Left renal pelvis (tissue), 4 donors: ENCODE measurements at places on chromosomes 1 and 21.

DNA sequence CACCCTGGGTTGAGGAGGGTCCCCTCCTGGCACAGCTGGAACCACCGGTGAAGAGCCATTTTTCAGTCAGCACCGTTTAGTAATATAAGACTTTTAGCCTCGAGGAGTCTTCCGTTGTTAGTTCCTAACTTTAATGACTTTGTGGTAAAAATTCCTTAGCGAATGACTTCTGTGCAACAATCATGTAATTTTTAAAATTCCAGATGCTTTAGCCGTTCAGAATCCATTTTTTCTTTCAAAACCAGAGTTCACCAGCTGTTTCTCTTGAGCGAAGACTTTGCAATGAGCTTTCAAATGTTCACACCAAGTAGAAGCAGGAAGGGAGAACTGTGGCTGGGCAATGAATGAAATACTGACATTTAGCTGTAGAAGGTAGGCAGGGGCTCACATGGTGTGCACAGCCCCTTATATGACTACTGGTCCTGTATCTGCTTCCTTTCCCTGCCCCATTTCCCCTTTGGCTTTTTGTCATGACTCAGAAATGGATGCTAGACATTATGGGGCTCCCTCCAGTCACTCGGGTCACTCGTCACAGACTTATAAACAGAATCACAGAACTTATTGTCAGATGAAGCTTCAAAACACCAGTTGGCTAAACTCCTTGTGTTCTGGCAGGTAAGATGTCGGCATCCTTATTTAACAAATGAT, 4.1 kb downstream of the DISC1 start:
- DNase-seq: no peak

DNA sequence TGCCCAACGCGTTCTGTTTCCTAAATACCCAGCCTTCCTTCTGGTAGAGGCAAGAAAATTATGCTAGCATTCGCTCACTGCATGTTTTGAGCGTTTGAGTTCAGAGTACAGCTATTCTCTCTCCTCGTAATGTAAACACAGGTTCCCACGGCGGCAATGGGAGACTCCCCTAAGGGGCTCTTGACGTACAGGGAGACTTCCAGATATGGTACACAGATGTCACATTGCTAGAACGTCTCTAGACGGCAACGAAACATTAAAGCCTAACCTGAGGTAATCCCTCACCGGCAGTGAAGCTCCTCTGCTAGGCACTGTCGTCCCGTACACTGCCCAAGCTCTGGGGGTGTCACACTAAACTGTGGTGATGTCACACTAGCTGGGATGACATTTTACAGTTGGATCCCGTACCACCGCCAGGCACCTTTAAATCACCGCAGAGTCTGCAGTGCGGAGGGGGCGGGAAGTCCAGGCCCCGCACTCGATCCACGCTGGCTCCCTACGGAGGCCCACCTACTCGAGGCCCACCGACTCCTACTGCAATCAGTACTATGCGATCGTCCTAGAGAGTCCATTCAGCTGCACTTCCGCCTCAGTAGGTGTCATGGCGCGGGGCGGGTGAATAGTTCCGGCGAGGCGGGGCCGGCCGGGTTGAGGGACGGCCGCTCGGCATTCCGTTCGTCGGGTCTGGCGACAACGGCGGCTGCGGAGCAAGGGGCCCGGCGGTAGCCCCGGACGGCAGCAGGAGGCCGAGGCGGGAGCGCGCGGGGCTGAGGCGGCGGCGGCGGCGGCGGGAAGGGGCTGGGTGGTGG, at the start of gene HIPK1:
TSS of gene HIPK1 (plus strand) at position 384 of the 809 bp plus-strand sequence.
- peak; percentile 89 for DNase-seq

- no peak for DNase-seq
These were observed 149.1 kb downstream of the OLFM3 start for GRCh38 chr1:101847626-101848025.

DNA sequence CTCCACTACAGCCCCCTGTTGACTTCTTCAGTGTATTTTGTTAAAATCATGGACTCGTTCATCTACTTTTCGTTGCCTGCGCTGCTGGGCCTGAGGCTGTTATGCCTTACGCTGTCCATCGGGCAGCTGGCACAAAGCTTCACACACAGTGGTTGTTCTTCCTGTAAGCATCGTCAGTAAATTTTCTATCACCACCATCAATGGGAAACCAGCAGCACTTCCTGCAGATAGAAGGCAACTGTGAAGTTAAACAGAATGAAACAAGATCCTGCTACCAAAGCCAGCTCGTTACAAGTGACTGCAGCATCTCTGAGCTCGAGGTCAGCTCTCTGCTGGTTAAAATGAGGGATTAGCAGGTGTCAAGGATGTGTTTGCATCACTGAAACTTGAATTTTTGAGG, 21.9 kb upstream of the PADI6 start:
- DNase-seq: no peak

- DNase-seq: no peak
These were observed 974 bp upstream of the FNBP1L start for GRCh38 chr1:93446837-93447451.

DNA sequence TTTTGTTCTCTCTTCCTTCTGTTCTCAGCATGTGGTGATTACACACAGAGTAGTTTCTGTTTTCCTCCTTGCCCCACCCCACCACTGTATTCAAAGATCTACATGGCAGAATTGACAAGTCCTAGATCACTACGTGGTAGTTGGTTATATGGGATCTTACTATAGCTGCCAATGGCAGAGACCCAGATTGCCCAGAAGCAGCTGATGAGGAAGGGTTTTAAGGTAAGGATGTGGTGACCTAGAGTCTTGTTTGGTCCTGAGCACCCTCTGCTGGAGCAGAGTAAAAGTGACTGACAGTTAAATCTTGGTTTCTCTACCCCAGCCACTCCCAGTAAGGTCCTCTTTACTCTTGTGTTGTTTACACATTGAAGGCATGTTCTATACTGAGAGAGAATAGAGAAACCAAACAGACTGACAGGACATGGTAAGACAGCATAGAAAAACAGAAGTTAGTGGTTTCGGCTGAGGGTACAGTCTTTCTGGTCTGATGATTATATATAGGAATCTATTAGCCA, 22.8 kb upstream of the STRIP1 start:
- DNase-seq: no peak

DNA sequence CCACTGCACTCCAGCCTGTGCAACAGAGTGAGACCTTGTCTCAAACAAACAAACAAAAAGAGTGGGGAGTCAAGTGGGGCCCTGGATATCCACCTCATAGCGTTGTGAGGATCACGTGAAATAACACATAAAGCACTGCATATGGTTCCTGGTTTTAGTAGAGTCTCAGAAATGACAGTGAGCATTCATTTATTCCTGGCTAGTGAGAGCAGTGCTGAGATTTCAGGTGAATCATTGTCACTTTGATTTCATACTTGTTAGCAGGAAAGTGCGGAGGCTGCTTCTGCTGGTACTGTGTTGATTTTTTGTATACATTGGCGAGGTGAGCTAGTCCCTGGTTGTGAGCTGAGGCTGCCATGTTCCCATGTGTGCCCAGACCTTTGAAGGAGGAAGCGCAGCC, 22.9 kb downstream of the ARHGEF10L start:
- DNase-seq: no peak
